ENCODE measurements at places on chromosomes 16 and 17. TPM values are rescaled to one million over a fixed set of nuclear protein-coding genes. Genes with fewer than 3 reads are reported as not detected.

DNA sequence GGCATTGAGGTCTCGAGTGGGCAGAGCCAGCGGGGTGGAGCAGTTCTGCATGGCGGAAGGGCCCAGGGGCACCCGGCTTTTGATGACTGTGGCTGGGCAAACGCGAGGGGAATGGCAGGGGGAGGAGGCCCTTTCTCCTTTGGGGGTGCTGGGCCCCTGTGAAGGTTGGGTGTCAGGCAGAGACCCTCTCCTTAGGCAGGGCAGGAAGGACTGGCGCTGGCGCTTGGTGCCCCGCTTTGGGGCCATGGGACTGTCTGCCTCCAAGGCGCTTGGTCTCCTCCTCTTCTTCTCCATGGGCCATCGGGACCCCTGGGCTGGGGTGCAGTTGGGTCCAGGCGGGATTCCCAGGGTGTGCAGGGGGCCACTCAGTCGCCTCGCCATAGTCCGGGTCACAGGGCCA, 12.8 kb upstream of the GFAP start:
- DNase-seq = no peak
- H3K27ac ChIP-seq = no peak overlapping the region
- no peaks in the 10 kb centered on the region for H3K27me3 ChIP-seq
- H3K36me3 ChIP-seq = no peaks in the 10 kb centered on the region

DNA sequence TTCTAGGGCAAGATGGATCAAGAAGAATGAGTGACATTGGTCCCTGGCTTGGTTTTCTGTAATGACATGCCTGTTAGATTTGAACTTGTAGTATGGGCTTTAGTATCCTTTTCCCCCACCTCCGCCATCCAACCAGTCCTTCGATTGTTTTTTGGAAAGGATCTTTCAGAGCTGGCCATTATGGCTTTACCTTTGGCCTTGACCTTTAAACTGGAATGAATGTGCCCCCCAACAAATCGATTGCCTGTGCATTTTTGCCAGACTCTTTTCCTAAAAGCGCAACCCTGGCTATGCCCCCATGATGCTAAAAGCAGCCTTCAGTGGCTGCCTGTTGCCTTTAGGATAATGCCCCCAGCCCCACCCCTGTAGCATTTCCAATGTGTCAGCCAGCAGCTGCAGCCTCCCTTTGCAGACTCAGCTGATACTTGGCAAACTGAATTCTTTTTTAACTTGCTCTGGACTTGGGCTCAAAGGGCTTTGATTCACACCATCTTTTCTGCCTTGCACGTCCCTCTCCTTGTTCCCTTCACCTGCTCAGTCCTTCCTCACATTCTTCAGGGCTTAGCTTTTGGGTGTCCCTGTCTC, 4.0 kb downstream of the GPRC5C start:
- DNase-seq = no peak
- no peak overlapping the region for H3K27ac ChIP-seq
- H3K4me1 ChIP-seq = peaks cover 6% of the 10 kb centered on the region
- no peaks in the 10 kb centered on the region for H3K36me3 ChIP-seq

The SPN gene
- 0.86 TPM for total RNA-seq

- H3K4me1 ChIP-seq = no peaks in the 10 kb centered on the region
- H3K4me3 ChIP-seq = no peak overlapping the region
- H3K27ac ChIP-seq = no peak overlapping the region
Observed at GRCh38 chr17:67467500-67468455, 90.7 kb downstream of the PITPNC1 start.

Measured in ovary (tissue), 10 donors.